ENCODE measurements at places on chromosomes 16 and 17.

GRCh38 chr17:55742272-55743102 is 8.4 kb upstream of the PCTP start:
- H3K27me3 ChIP-seq, result no peaks in the 10 kb centered on the region
- no peak overlapping the region for H3K27ac ChIP-seq
- DNase-seq, result no peak
- no peaks in the 10 kb centered on the region for H3K36me3 ChIP-seq

GRCh38 chr17:8475781-8476180 is 40.1 kb downstream of the NDEL1 start:
- DNase-seq, result no peak
- H3K4me1 ChIP-seq, result peaks cover 9% of the 10 kb centered on the region
- H3K27ac ChIP-seq, result no peak overlapping the region
- no peak overlapping the region for H3K4me3 ChIP-seq

- no peak overlapping the region for H3K4me3 ChIP-seq
- DNase-seq, result no peak
- no peaks in the 10 kb centered on the region for H3K27me3 ChIP-seq
- no peaks in the 10 kb centered on the region for H3K4me1 ChIP-seq
These were observed 174.7 kb downstream of the HS3ST3A1 start for GRCh38 chr17:13426991-13427390.

GRCh38 chr16:53545433-53545832 is 42.4 kb upstream of the AKTIP start:
- H3K4me3 ChIP-seq, result no peak overlapping the region
- H3K36me3 ChIP-seq, result no peaks in the 10 kb centered on the region
- H3K27me3 ChIP-seq, result no peaks in the 10 kb centered on the region
- H3K27ac ChIP-seq, result no peak overlapping the region

DNA sequence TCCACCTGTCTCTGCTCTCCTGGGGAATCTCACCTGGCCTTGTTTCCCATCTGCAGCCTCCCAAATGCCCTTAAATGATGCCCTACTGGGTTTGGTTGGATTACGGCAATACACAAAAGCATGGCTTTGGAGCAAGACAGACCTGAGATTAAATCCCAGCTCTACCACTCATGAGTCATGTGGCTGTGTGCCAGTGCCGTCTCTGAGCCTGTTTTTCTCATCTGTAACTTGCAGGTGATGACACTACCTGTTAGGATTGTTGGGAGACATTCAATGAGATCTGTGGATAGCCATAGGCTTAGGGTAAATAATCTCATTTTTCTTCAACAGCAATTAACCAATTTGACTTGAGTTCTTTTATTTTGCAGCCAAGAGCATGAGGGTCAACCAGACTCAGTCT is 240.3 kb downstream of the MAF start:
- H3K27me3 ChIP-seq, result no peaks in the 10 kb centered on the region
- no peak for DNase-seq
- no peak overlapping the region for H3K4me3 ChIP-seq
- H3K27ac ChIP-seq, result no peak overlapping the region
- H3K36me3 ChIP-seq, result no peaks in the 10 kb centered on the region
- H3K4me1 ChIP-seq, result no peaks in the 10 kb centered on the region

DNA sequence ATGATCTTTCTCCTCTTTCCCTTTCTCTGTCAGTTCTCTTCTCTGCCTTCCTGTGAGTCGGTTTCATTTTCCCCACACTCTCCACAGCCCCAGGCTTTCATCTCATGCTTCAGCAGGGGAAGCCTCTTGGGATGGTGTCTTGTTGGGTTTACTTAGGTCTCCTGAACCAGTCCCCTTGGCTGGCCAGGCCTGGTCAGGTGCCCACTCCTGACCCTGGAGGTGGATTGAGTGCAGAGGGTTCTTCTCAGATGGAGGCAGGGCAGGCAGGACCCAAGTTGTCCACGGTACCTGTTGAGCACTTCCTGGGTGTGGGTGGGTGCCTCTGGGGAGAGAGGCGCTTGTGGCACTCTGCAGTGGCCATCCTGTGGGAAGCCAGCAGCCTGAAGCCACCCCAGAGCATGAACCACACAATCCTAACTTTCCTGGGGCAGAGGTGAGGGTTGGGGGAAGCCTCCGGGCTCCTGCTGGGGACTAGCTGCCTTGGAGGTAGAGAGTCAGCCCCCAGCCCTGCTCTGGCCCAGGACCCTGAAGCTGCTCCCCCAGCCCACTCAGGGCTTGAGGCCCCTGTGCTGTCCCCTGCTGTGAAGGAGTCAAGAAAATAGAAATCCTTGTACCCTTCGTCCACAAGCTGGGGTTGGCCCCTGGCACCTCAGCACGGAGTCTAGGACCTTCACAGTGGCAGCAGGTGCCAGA is 2.0 kb upstream of the RAP1GAP2 start:
- H3K27me3 ChIP-seq, result no peaks in the 10 kb centered on the region
- H3K36me3 ChIP-seq, result no peaks in the 10 kb centered on the region
- DNase-seq, result no peak
- no peak overlapping the region for H3K4me3 ChIP-seq
- no peak overlapping the region for H3K27ac ChIP-seq

- H3K4me3 ChIP-seq, result no peak overlapping the region
- H3K36me3 ChIP-seq, result no peaks in the 10 kb centered on the region
- no peaks in the 10 kb centered on the region for H3K4me1 ChIP-seq
- H3K27me3 ChIP-seq, result no peaks in the 10 kb centered on the region
- no peak overlapping the region for H3K27ac ChIP-seq
- DNase-seq, result no peak
These were observed 77.9 kb downstream of the CCT6B start for GRCh38 chr17:34883106-34884000.

DNA sequence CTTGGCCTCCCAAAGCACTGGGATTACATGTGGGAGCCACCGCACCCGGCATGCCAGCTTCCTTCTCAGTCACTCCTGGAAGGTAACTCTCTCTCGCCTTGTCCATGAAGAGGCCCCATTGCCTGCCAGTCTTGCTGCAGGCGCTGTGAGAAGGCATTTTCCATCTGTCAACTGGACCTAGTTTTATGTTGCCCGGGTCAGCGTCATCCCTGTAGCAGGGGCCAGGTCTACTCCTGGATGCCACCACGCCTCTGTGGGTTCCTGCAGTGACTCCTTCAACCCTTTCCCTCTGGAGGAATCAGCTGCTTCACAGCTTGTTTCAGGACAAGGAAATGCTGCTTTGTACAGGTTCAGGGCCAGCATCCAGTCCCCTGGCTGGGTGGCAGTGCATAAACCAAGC is 2.6 kb upstream of the NLRC3 start:
- H3K27ac ChIP-seq, result no peak overlapping the region
- no peaks in the 10 kb centered on the region for H3K27me3 ChIP-seq
- no peaks in the 10 kb centered on the region for H3K4me1 ChIP-seq
- DNase-seq, result no peak
- no peaks in the 10 kb centered on the region for H3K36me3 ChIP-seq

DNA sequence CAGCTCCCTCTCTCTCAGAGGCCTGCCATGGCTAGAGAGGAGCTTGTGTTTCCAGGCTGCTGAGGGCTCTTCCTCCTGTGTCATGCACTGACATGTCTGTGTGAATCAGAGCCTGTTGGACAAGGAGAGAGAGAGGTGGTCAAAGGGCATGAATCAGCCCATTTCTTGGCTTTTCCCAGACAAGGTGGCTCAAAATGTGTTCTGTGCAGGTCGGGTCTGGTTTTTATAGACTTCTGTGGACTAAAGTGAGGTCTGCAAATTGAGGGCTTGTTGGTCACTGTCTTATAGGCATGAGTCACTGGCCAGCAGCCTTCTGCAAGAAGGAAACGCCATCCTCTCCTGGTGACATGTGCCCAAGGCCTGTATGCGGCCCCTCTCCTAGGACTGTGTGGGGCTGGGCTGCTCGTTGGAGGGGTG is 97.9 kb downstream of the FOXL1 start:
- H3K4me1 ChIP-seq, result no peaks in the 10 kb centered on the region
- no peak overlapping the region for H3K27ac ChIP-seq
- DNase-seq, result no peak
- no peaks in the 10 kb centered on the region for H3K36me3 ChIP-seq
- H3K4me3 ChIP-seq, result no peak overlapping the region
- H3K27me3 ChIP-seq, result no peaks in the 10 kb centered on the region
